Activated CD4-positive, alpha-beta T cell treated with anti-CD3 and anti-CD28 coated beads for 4 hours (primary cell): ENCODE measurements at places on chromosomes 3 and 15.

DNA sequence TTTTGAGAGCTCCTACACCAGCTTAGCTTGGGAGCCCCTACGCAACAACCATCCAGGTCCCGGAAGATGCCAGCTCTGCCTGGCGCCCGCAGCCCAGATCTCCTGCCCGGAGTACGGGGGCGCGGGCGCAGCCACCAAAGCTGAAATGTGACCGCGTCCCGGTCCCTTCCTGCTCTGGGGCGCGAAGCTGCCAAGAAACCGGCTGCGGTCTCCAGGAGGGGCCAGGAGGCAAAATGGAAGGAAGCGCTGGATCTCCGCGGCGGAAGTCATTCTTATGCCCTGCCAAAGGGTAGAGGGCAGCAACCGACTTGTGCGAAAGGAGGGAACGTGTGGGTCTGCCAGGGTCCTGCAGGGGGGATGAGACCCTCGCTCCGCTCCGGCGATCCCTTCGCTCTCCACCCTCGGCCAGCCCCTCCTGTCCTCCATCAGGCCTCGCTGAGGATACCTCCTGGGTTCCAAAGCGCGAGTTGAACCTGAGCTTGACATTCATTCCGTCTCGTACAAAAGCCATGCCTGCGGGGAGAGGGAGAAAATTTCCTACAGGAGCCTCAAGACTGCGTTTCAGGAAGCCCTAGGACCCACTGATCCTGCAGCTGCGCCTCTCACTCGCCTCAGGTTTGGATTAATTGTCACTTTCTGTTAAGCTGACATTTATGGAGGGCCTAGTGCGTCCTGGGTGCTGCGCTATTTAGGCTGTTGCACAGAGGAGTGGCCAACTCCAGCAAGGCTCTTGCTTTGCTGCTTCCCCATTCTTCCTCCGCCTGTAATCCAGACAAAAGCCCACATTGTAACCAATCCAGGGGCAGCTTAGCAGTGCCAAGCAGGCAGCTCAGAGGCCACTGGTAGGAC, 98.3 kb upstream of the VGLL3 start:
- no peak for DNase-seq

- DNase-seq, result no peak
Measured at GRCh38 chr3:115004201-115005140, 142.6 kb downstream of the ZBTB20 start.

DNA sequence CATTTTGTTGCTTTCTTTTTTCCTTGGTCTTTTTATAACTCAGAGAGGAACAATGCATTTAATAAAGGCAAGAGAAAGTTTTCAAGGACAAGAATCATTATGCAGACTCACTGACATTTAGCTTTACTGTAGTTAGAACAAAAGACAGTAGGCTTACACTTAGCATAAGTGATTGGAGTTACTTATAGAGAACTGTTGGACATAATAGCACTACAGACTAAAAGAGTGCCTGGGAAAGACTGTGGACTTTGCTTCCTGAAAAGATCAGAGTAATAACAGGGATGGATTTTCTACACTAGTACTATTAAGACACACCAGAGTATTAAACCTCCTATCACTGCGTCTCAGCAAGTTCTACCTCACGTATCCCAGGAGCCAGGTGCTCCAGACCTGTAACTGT, 39.3 kb upstream of the SPRED1 start:
- DNase-seq, result no peak

DNA sequence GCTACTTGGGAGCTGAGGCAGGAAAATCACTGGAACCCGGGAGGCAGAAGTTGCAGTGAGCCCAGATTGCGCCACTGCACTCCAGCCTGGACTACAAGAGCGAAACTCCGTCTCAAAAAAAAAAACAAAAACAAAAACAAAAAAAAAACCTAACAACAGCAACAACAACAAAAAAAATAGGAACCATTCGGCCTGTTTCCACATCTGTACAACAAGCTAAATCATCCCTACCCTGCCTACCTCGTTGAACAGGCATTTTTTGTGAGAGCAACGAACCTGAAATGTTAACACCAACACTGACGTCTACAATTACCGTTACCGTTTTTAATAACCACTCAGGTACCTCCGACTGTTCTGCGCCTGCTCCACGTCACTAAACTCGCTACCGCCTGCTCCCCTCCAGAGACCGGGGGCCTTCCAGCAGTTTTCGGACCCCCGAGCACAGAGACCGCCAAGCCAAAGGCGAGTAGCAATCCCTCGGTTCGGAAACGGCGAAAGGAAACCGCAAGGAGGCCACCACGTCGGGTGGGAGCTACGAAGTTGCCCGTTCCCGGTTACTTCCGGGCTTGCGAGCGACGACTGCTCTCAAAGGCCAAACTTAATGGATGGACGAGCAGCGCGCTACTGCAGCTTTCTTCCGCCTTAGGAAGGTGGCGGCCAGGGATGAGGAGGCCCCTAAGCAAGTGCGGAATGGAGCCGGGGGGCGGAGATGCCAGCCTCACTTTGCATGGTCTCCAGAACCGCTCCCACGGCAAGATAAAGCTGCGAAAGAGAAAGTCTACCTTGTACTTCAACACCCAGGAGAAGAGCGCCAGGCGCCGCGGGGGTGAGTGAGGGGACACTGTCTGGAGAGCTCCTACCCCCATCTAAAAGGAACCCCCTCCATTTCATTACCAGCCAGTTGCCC, at the start of the genes PIGB and PIGBOS1:
TSS of gene PIGB (plus strand) at position 635 of the 907 bp plus-strand sequence. CDS start at position 664, 29 bp downstream.
TSS of gene PIGBOS1 (minus strand) at position 536 of the 907 bp plus-strand sequence. CDS start 1,331 bp downstream, outside the sequence.
- DNase-seq, result peak; percentile 70

DNA sequence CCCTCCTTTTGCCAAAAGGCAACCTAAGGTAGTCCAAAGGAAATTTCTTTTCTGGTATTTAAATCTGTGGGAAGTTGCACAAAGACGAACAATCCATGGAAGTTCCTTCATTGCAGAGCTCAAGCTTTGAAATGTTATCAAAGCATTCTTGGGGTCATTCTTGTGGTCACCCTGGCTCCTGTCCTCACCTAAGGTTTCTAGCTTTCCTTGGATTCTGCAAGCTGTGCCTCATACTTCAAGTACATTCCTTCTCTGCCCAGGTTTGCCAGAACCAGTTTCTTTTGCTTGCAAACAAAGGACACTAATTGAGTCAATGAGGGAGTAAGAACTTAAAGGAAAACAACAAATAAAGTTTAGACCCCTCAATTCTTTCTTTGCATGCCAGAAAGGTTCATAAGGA, 329.8 kb upstream of the PDZRN3 start:
- no peak for DNase-seq

- DNase-seq, result no peak
Measured at GRCh38 chr3:157110761-157111278, 49.1 kb downstream of the CCNL1 start.

DNA sequence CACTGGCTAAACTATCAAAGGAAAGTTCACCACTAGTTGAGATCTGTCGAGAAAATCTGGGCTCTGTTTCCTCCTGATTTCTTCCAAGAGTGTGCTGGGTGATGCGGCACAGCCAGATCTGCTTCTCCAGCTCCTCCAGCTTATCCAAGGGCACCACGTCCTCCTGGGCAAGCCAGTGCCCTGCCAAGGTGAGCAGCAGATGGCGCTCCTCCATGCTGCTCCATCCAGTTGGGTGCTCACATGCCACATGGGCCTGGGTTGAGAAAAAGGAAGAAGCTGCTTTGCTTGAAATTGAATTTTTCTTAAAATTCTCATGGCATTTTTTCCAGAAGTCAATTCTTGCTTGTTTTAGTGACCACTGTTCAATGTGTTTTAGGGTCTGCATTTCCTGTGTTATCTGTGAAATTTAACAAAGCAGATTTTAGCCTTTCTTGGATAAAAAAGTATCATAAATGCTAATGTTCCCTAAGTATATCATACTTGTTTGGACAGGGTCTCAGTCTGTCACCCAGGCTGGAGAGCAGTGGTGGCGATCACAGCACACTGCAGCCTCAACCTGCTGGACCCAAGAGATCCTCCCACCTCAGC, 47.3 kb downstream of the EIF3J start:
- DNase-seq, result peak; percentile 51
